ENCODE measurements at places on chromosomes 2 and 18.

- no peak for DNase-seq
Measured at GRCh38 chr18:45602926-45603325, 12.3 kb upstream of the SLC14A2 start.

GRCh38 chr2:54741250-54741649 lies 17.8 kb downstream of the EML6 start:
- DNase-seq = no peak

DNA sequence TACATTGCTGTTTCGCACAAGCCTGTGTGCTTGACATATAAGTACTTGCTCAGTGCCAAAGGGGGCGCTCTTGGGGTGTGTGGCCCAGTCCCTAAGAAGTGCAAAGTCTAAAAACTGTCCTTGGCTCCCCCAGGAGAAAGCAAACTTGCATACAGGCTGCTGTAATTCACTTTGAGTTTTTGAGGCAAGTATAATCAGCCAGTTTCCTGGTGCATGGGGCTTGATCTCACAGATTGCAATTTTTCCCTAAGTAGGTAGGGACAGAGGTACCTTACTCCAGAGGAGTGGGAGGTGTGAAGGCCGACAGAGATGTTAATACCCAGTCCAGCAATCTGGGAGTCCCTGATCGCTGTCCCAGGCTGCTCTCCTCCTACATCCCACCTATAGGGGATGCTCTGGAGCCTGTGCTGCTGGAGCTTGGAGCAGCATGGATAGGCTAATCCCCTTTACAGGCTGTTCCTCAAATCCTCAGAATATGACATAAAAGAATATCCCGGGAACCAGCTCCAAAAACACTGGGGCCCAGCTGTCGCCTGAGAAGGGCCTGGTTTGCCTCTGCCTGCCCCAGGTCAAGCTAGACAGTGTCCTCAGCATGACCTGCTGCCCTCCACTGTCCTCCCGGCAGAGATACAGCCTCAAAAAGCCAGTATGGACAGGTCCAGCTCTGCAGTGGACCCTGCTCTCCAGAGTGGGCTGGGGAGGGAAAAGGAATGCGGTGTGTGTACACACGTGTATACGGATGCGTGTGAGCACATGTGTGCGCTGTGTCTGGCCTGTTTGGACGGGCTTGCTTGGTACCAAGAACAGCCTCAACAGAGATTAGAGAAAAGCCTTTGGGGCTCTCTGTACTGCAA lies 136.5 kb upstream of the HAAO start:
- DNase-seq = no peak

- no peak for DNase-seq
Measured at GRCh38 chr2:118654945-118655344, 192.5 kb downstream of the EN1 start.

DNA sequence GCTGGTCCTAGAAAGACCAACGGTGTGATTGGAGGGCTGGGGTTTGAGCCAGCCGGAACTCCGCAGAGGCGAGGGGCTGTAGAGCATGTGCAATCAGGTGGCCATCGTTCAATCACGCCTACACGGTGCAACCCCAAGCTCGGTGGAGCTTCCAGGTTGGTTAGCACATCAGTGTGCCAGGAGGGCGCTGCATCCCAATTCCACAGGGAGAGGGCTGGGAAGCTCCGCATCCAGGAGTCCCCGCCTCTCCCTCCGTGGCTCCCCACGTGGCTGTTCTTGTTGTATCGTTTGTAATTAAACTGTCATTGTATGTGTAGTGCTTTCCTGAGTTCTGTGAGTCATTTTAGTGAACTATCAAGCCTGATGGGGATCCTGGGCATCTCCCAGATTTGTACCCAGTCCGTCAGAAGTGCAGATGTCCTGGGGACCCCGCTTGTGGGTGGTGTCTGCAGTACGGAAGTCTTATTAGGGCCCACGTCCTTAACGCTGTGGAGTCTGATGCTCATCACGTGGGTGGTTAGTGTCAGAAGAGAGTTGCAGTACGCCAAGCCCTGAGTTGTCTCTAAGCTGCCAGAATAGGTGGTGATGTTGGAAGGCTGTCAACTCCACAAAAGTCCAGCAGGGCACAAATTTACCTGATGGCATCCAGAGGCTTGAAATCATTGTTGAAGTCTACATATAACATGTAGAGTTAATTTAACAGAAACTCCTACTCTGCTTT lies 20.6 kb upstream of the AMMECR1L start:
- no peak for DNase-seq

- no peak for DNase-seq
Measured at GRCh38 chr2:7841751-7842150, 840.1 kb upstream of the ID2 start.

DNA sequence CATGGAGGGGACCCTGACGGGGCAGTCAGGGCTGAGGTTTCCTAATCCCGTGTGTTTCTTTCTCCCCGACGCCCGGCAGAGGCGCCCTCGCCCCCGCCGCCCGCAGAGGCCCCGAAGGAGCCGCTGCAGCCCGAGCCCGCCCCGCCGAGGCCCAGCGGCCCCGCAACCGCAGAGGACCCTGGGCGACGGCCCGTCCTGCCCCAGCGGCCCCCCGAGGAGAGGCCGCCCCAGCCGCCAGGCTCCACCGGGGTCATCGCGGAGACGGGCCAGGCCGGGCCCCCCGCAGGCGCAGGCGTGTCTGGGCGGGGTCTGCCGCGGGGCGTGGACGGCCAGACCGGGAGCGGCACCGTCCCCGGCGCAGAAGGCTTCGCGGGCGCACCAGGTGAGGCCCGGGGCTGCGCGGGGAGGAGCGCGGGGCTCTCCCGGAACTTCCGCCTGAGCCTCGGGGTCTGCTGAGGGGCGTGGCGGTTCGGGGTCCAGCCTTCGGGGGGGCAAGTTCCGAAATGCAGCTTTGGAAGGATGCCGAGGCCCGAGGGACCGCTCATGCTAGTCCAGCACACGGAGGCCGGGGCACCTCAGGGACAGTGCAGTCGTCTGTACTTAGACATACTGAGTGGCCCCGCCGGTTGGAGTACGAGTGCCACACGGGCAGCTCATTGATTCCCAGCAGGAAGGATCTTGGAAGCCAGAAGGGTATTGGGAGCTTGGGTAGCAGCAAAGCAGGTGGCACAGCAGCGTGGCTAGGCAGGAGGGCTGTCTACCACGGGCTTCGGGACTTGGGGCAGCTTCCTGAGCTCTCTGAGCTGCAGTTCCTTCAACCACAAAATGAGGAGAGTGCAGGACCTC lies 60.1 kb downstream of the EMILIN2 start:
- no peak for DNase-seq

DNA sequence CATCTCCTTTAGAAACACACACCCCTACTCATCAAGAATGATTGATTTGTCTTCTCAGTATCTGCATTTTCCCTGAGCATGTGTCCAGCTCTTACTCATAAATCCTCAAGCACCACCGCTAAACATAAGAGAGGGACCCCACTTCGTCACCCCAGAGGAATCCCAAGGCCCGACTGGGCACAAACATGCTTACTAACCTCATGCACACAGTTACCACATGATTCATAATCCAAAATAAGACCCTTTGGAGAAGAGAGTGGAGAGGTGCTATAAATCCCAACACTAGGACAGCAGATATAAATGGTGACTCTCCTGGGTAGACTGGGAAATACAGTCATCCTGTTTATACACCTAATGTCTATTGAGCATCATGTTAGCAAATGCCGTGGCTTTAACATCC lies 843.2 kb upstream of the ID2 start:
- DNase-seq = no peak
